ENCODE measurements at places on chromosomes 1 and 21. TPM values are rescaled to one million over a fixed set of nuclear protein-coding genes. Genes with fewer than 3 reads are reported as not detected.

DNA sequence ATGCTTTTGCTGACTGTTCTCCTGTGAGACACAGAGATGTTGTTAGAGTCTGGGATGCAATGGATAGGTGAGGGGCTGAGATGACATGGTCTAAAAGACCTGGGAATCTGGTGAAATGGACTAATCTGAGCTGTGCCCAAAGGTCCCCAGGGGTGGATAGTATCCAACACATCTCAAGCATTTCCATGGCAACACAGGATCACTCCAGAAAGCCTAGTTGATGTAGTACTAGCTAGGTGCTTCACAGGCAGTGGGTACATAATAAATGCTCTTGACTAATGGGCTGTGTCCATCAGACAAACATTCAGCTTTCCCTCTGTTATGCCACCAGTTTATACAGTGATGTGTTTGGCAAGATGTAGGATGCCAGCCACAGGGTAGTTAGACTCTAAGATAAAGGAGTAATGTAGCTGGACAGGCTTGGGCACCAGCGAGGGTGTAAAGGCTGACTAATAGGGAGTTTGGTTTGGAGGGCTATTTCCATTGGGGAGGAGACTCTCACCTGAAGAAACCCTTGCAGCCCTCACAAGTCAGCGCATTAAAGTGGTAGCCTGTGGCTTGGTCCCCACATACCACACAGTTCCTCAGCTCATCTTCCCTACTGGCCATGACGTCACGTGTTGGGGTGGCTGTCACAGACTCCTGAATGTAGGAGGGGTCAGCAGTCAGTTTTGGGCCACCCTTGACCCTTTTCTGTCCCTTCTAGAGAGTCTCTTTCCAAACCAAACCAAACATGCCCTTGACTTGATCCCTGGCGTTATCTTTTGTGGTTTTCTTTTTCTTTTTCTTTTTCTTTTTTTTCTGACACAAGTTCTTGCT lies 1.8 kb downstream of the NR1I3 start:
- no peak for DNase-seq

- DNase-seq: no peak
Measured at GRCh38 chr1:2786329-2787162, 14.9 kb downstream of the TTC34 start.

- DNase-seq: no peak
Measured at GRCh38 chr1:206714331-206715058, 29.8 kb downstream of the MAPKAPK2 start.

The CGN gene
- total RNA-seq: 3.1 TPM

DNA sequence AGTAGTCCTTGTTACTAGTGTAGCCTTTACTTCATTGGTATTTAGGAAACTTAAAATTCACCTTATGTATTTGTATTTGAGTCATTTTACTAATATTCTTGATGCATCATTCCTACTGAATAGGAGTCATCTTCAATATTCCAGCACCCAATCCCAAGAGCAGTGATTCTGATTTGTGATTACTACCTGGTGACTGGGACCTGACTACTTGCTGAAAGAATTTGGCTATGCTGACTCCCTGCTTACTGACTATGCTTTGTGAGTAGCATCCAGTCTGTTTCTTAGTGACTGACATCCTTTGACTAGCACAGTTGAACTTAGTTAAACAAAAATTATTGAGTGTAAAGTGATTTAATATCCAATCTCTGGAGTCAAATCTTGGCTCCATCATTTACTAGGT lies 129.9 kb upstream of the NEGR1 start:
- no peak for DNase-seq

The MNDA gene
- total RNA-seq: 4.2 TPM

- no peak for DNase-seq
Measured at GRCh38 chr1:2060072-2060471, 9.9 kb downstream of the PRKCZ start.

DNA sequence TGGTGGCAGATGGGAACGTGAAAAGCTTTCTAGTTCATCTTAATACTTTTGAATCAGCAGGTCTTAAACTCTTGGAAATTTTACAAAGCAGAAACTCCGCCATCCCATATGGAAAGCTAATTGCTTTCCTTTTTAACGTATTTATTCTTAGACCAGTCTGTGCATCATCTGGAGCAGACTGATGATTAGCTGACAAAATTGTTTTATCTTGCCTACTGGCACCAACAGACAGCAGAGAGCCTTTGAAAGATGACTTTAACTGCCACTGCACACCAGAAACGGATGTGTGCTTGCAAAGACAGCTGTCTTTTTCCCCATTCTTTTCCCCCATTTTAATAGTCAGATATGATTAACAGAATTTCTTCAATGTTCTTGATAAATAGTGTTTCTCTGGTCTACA lies 97.0 kb downstream of the PLD5 start:
- no peak for DNase-seq

DNA sequence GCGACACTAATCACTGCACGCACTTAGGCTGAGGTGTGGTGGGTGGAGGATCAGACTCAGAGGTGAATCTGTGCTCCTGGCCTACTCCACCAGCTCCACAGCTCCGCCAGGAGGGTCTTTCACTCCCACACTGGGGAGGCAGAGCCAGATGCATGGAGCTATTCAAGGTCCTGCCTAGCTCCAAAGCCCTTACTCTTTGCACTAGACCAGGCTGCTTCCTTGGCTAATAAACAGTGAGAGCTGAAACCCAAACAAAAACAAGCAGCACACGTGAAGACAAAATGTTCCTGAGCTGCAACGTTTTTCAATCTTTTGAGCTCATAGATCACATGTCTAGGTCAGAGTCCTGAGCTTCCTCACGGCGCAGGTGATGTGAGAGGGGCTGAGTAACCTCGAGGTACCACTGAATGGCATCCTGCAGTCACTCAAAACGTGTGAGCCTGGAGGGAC lies 19.2 kb downstream of the CAPZB start:
- DNase-seq: no peak

The CNKSR1 gene
- total RNA-seq: 3.1 TPM

DNA sequence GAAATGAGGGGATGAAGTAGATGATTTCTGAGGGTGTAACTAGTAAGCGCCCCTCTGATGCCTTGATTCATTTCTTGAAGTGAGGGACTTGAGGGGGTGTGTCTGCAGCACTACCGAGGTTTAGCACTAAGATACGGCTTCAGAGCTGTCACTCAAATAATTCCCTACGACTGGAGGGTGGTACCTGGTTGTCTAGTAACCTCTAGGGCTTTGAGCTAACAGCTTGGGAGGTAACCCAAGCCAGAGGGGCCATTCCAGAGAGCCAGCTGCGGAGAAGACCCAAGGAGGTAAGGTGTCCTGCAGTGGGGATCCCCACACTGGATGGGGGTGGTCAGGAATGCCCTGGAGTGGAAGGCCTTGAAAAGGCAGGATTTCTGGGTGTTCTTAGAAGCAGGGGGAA lies at the start of gene TTC24:
TSS of gene TTC24 (plus strand) at position 252 of the 400 bp plus-strand sequence. CDS start 1,642 bp downstream, outside the sequence.
- DNase-seq: no peak

DNA sequence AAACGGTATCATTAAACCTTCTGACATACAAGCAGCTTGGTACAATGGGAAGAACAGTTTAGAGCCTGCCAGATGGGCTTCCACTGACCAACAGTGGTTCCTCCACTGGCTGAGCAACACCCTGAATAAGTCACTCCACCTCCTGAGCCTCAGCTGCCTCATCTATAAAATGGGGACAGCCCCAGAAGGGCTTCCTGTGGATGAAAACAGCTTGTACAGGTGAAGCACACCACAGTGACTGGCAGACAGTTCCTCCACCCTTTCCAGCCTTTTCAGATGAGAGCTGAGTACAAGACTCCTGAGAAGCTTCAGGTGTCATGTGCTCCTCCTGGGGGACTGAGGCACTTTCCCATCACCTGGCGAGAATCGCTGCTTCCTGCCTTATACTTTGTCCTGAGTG lies 2.1 kb downstream of the CAPZB start:
- no peak for DNase-seq

- no peak for DNase-seq
Measured at GRCh38 chr1:38063616-38064015, 17.0 kb upstream of the POU3F1 start.

- no peak for DNase-seq
Measured at GRCh38 chr1:208600456-208601190, 356.4 kb upstream of the PLXNA2 start.

The CREB3L4 gene
- total RNA-seq: 7.2 TPM

DNA sequence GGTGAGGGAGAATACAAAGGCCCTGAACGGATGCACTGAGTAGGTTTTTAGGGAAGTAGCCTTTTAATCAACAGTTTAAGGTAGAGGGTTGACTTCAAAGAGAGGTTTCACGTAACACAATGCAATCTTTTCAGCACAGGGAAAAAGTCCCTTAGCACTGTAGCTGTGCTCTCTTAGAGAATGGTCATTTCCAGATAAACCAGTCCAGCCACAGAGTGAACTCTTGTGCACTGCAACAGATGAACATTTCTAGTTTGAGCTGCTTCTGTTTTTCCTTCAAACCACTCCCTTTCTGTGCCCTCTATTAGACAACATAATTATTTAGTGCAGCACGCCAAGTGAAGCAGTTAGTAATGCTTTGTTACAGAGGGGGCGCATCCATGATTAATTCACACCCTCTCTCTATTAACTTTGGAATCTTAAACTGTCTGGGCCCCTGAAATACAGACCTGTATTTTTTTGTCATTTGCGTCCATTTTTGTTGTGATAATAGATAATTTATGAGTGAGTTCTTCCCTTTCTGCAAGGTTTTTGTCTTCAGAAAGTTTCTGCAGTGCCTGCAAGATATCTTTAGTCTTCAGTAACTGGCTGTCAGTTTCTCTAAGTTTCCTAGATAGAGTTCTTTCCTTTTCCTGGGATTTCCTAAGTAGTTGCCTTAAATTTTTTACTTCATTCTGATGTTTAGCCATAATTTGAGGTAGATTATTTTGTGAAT lies 22.9 kb downstream of the LCA5L start:
- no peak for DNase-seq

The OR6N2 gene
- not detected for total RNA-seq

GRCh38 chr21:32547018-32547417 lies 38.3 kb downstream of the TCP10L start:
- no peak for DNase-seq

- no peak for DNase-seq
Measured at GRCh38 chr1:215146240-215146975, 63.9 kb downstream of the KCNK2 start.

The MARK1 gene
- total RNA-seq: 77.7 TPM

GRCh38 chr1:27935721-27936120 lies 921 bp downstream of the SMPDL3B start:
- DNase-seq: no peak

- DNase-seq: no peak
Measured at GRCh38 chr1:101017448-101017847, 8.1 kb downstream of the DPH5 start.

- DNase-seq: no peak
Measured at GRCh38 chr1:71343686-71344416, 263.0 kb upstream of the ZRANB2 start.

- no peak for DNase-seq
Measured at GRCh38 chr1:90557706-90558105, 159.4 kb downstream of the BARHL2 start.

The GJA9 gene
- total RNA-seq: not detected

DNA sequence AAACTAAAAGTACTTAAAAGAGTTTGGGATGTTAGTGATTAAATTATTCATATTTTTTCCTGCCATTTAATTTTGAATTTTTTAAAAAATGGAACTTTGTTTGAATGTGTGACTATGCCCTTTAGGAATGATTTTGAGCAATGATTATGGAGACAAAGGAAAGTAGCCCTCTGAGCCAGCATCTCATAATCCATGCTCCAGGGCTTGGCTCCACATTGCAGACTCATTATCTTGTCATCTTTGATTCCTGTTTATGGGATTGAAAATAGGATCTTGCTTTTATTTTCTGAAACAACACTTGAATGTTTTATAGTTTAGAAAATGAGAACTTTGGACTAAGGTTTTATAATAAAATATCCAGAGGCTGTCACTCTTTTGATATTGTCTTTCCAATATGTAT lies 14.5 kb downstream of the AXDND1 start:
- no peak for DNase-seq
